AG04449 (cell line): ENCODE measurements at places on chromosomes 3 and 15.
A peak's percentile ranks its signal among the peaks of the same experiment; 100 is the strongest.

- no peak for DNase-seq
Observed at GRCh38 chr3:46129588-46130272, 78.4 kb downstream of the CCR1 start.

GRCh38 chr3:72446218-72447058 lies 401.8 kb downstream of the SHQ1 start:
- no peak for DNase-seq

DNA sequence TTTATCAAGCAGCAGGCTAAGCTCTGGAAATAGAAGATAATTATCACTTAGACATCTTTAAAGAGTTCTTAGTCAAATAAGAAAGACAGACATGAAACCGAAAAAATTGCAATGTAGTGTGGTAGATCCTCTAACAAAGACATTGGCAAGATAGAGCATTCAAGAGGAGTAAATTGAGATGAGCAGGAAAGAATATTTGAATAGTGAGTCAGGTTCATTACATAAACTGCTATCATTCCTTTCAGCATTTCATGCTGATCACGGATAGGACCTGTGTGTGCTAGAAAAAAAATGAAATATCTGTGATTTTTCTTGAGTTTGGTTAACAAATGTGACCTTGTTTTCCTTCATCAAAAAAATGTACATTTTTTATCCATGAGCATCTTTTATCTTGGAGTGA lies 460.9 kb downstream of the OTOL1 start:
- DNase-seq = peak; percentile 16

- no peak for DNase-seq
Observed at GRCh38 chr15:74127954-74128784, 2.2 kb upstream of the ISLR2 start.

DNA sequence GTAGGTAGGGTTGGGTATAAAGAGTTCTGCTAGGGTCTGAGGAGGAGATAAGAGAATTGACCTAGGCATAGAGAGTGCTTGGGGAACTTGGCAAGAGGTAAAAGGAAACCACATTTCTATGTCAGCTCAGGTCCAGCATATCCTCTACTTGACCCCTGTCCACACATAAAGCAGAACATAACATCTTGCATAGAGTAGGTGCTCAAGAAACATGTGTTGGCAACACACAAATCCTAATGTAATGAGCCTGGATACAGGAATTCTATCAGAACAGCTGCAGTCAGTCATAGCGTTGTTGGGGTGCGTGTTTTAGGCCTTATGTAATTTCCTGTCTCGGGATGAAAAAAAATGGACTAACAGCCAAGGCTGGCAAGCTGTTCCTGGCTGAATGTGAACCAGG lies 35.0 kb upstream of the PLCL2 start:
- DNase-seq = no peak

GRCh38 chr15:77036537-77037387 lies 34.1 kb downstream of the TSPAN3 start:
- no peak for DNase-seq

GRCh38 chr15:65020419-65020818 lies 9.0 kb downstream of the MTFMT start:
- DNase-seq = no peak

GRCh38 chr3:111299192-111299615 lies 227.6 kb downstream of the NECTIN3 start:
- DNase-seq = no peak

DNA sequence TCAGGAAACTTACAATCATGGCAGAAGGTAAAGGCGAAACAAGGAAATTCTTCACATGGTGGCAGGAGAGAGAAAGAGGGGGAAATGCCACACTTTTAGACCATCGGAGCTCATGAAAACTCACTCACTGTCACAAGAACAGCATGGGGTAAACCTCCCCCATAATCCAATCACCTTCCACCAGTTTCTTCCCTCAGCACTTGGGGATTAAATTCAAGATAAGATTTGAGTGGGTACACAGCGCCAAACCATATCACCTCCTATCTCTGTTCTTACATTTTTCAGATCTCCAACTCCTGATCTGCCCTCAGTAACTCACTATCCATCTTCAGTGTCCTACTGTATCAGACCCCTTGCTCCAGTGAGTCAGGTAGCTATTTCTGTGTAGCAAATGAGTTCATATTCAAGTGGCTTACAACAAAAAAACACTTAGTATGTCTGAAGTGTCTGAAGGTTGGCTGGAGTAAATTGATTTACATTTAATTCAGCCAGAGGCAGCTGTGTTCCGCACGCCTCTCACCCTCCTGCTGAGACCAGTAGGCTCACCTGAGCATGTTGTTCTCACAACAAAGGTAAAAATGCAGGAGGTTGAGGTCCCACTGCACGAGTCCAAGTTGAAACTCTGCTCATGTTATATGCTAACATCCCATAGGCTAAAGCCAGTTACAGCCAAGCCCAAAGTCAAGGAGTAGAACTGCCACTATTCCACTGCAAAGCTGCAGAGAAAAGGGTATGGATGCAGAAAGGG lies 180.7 kb upstream of the LMCD1 start:
- DNase-seq = no peak

- DNase-seq = no peak
Observed at GRCh38 chr3:157029365-157029790, 130.6 kb downstream of the CCNL1 start.

DNA sequence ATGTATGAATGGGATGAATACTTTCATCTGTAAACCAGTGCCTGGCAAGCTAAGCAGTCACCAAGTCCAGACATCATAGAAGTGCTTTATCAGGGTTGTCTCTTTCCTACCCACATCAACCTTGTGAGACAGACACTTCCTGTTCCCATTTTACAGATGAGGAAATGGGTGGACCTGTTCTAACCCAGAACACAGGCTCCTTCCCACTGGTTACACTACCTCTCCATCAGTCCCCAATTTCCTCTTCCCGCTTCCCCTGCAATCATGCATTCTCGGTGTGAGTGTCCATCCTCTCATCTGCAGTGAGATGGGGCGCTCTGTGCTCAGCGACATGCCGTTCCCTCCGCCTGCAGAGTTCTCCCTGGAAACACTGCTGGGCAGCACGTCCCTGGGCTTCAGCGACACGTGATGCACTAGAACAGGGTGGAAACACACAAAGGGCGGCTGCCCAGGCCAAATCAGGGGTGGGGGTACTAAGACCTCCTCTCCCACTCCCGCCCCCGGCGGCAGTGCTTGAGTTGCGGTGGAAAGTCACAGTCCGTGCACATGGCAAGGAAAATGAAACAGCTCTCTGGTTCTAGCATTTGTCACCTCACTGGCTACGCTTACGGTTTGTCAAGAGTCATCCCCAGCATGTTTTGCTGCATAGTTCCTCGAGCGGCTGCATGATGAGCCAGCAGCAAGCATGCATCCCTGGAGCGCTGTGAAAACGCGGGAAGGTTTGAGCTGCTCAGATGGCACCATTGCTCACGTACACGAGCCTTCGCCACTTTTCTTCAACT lies 201.1 kb downstream of the ADAMTS17 start:
- no peak for DNase-seq

DNA sequence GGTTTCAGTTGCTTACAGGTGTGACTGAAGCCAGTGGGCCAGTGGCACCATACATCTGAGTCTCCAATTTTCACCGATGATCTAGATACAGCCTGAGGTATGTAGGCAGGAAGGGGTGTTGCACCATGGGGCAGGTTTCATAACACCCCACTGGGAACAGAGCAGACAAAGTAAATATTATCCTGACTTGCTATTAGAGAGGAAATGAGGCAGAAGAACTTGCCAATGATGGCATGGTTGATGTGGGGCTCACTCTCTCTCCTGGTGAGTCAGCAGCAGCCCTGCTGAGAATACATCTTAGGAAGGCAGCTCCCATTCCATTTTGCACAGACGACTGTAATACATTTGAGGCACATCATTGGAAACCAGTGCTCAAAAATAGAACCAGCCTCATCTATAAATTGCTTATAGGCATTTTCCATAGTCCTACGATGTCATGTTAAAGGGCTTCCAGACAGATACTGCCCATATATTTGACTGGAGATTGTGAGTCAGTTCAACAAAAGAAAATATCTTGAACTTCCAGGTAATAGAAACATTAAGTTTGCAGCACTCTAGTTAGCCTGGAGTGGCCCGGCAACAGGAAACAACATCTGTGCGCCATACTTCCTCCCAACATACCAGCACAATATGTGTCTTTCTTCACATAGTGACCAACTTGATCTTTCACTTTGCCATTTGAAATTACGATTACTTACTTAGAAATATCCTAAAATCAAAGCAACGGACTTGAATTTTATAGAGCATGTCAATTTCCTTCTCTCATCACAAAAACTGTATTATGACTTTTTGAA lies 175.5 kb downstream of the NECTIN3 start:
- DNase-seq = peak; percentile 83

DNA sequence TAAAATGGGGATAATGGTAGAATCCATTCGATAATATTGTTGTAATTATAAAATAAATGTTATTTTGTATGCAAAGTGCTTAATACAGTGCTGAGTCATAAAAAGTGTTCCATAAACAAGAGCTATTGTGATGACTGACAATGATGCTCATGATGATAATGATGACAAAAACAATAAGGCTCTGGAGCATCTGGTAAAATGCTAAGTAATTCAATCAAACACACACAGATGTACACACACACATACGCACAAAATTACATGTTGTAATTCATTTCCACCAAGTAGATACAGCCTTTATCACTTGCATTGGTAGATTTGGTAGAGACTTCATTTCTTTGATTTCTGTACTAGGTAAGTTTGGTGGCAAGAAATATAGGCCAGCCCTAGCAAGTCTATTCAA lies 163.8 kb downstream of the FHIT start:
- DNase-seq = no peak

DNA sequence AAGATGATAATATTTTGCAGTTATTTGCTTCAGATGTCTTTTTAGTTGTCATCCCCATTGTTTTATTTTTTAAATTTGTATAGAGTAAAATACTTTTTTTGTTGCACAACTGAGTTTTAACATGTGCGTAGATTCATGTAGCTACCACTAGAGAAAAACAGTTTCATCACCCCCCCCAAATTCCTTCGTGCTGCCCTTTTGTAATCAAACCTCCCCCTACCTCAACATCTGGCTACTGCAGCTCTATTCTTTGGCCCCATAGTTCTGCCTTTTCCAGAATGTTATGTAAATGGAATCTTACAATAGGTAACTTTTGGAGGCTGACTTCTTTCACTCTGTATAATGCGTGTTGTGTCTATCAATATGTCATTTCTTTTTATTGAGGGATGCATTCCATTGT lies 232.0 kb upstream of the RASGRP1 start:
- no peak for DNase-seq

DNA sequence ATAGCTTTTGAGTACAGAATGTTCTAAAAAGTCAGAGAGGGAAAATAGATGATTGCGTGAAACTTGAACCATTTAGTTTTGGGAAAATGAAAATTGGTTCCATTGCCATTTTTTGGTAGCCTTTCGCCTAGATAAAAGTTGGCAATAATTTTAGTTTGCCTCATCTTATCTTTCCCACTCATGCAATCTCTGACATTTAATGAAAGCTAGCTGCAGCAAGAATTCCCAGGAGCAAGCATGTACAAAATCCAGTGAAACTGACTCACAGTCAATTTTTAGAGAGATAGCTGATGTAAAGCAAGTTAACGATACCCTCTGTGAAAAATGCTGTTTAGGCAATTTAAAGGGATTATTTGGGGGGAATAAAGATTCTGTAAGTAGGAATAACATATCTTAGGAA lies 797.4 kb downstream of the GRM7 start:
- no peak for DNase-seq

DNA sequence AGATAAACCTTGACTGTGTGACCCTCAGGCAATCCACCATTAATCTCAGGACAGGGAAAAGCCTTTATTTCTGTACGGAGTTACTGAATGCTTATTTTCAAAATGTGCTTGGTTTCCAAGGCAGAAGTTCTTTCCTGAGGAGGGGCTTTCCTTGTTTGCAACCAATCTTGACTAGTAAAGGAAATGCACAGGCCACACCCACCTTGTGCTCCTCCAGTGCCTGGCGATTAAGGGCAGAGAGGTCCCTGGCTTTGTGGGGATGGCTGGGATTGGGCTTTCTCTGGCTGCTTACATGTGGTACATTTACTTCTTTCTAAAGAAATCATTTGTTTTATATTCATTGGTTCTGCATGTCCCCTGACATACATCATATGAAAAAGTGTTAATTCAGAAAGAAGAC lies 47.8 kb downstream of the ZNF621 start:
- DNase-seq = no peak

DNA sequence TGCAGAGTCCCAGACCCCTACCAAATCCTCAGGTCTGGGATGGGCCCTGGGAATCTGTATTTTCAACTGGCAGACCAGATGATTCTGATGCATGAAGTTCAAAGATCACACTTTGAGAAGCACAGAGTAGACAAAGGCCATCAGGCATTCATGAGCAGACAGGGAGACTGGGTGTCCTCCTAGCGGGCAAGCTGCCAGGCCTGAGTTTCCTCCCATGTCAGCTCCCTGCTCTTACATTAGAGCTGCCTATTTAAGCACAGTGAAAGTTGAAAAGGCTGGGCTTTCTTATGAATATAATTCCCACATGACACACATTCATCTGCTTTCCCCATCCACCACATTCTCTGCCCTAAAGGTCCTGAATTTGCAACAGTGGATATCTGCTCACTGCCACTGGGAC lies 14.0 kb downstream of the CAPN3 start:
- DNase-seq = no peak

DNA sequence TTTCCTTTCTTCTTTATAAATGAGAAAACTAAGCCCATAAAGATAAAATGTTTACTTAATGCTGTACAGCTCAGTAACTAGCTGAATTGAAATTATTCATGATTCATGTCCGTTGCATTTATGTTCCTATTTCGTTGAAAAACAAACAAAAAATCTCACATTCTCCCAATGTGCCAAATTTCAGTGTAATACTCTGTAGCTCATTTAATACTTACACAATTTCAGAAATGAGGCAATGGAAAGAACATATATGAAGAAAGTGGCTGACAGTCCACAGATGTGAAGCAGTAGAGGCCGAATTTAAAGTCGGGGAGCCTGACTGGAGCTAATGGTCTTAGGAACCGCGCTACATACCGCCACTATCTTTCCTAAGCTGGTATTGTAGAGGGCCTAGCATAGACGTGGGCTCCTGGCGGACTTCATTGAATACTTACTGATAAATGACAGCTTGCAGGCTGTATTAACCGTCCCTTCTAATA lies 651 bp downstream of the PLSCR2 start:
- no peak for DNase-seq

- DNase-seq = no peak
Observed at GRCh38 chr3:50139718-50140423, 15.3 kb upstream of the SEMA3F start.

GRCh38 chr15:80328496-80328895 lies 75.7 kb upstream of the ARNT2 start:
- no peak for DNase-seq

- no peak for DNase-seq
Observed at GRCh38 chr3:14991151-14991742, 43.9 kb downstream of the NR2C2 start.
